ENCODE measurements at places on chromosomes 11 and 22. TPM values are rescaled to one million over a fixed set of nuclear protein-coding genes. Genes with fewer than 3 reads are reported as not detected.
A peak's percentile ranks its signal among the peaks of the same experiment; 100 is the strongest.

- DNase-seq, result no peak
Measured at GRCh38 chr11:10331548-10332289, 26.8 kb downstream of the ADM start.

- no peak for DNase-seq
Measured at GRCh38 chr11:30206249-30206996, 24.4 kb upstream of the FSHB start.

DNA sequence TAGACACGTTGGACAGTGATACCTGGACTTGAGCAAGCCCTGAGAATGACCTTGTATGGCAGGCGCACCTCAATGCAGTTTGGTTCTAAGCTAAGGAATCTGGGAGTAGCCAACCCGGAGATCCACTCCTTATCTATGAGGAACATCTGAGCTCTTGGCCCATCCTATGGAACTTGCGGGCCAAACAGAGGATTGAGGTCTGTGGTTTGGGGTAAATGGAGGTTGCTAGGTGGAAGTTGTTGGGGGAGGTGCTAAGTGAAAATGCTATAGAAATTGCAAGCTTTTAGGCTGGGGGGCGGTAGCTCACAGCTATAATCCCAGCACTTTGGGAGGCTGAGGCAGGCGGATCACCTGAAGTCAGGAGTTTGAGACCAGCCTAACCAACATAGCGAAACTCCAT is 8.9 kb downstream of the GDPD5 start:
- no peak for DNase-seq

DNA sequence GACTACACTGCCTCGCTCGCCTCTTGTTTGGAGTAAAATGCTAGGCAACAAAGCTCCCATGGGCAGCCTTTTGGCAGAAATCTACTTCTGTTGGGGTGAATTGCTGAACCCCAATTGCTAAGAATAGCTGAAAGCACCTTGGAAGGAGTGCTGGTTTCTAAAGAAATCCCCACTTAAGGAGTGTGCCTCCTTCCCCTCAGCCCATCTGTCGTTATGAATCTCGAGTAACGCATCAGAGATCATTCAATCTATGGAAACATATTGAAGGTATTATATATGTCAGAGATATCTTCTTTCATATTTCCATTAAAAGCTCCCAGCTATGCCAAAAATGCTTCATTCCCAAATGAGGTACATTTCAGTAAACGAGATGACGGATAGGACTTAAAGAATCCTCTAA is 229.6 kb upstream of the BLID start:
- DNase-seq, result peak; percentile 50

DNA sequence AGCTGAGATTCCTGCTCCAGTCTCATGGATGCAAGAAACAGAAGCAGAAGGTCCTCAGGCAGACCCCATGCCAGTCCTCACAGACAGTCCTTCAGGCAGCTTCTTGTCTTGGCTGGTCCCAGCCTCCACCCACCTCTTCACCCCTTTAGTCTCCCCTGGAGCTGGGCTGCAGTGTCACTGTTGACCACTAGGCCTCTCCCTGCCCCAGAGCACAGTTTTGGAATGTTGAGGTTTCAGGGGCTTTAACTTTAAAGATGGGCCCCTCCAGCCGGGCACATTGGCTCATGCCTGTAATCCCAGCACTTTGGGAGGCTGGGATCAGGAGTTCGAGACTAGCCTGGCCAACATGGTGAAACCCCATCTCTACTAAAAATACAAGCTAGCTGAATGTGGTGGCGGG is 39.5 kb upstream of the GCAT start:
- no peak for DNase-seq

GRCh38 chr11:66704659-66705360 is 24.2 kb downstream of the SPTBN2 start:
- no peak for DNase-seq

DNA sequence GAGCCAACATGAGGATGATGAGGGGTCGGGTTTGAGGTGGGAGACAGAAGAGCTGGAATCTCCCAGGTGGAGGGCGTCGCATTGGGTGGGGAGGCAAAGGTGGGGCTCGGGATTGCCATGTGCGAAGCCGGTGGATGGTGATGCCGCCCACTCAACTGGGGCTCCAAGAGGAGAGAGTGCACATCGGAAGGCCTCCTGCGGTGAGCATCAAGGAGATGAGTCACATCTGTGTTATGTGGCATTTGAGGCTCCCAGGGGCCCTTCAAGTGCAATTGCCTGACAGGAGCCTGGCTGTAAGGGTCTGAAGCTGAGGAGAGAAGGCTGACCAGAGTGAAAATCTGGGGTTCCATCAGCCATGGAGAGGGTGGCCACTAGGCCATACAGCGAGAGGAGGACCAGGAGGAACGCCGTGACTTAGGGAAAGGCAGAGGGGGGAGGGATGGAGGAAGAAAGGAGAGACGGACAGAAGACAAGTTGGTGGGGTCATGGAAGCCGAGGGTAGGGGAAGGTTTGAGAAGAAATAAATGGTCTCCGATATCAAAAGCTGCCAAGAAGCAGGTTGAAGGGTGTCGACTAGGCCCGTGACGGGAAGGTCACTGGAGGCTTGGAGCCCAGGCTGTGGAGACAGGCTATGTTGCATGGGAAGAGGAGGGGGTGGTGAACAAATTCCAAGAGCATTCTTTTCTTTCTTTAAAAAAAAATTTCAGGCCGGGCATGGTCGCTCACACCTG is 21.3 kb downstream of the RASD2 start:
- DNase-seq, result no peak

DNA sequence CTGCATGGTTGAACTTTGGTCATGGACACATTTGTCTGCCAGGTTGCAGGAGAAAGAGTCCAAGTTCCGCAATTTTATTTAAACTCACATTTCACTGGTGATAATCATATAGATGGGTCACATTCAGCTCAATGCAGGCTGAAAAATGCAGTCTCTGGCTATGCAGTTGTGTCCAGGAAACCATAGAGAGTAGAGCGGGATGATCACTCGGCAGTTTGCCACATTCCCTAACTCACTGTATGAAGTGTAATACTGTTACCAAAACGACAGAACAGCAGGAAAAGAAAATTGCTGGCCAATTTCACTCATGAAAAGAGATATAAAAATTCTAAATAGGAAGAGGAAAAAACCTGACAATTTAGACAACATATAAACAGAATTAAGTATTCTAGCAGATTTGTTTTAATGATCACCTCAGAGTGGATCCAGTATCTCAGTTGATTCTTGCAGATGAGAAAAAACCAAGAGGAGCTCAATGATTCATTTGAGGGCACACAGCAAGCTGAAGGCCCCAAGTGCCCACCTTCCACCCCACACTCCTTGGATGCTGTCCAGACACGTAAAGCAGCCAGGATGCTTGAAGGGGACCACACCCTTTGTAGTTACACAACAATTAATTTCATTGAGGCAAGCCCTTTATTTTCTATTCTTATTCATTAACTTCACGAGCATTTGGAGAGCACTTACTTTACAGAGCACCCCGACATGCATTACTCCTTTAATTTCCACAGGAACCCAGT is 422.3 kb downstream of the SOX6 start:
- DNase-seq, result no peak

GRCh38 chr11:128299132-128299726 is 288.1 kb downstream of the ETS1 start:
- DNase-seq, result peak; percentile 52

DNA sequence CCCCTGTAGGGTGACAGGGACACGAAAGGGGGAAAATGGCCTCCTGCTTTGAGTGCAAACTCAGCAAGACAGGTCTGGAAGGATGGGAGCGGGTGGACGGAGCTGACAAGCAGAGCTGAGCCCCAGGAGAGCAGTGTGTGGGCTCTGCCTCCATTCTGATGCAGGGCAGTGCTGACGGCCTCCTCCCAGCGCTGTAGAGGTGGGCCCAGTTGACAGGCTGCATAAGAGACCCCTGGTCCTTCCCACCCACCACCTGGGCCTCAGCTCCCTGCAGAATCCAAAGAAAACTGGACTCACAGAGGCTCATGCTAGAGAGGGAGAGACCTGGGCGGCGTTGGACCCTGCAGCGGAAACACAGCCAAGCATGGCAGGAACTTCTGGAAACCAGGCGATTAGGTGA is 1113.4 kb downstream of the BRD1 start:
- no peak for DNase-seq

- DNase-seq, result no peak
Measured at GRCh38 chr11:10942620-10943019, 84.8 kb upstream of the ZBED5 start.

GRCh38 chr11:13238879-13239514 is 38.6 kb upstream of the BMAL1 start:
- no peak for DNase-seq

DNA sequence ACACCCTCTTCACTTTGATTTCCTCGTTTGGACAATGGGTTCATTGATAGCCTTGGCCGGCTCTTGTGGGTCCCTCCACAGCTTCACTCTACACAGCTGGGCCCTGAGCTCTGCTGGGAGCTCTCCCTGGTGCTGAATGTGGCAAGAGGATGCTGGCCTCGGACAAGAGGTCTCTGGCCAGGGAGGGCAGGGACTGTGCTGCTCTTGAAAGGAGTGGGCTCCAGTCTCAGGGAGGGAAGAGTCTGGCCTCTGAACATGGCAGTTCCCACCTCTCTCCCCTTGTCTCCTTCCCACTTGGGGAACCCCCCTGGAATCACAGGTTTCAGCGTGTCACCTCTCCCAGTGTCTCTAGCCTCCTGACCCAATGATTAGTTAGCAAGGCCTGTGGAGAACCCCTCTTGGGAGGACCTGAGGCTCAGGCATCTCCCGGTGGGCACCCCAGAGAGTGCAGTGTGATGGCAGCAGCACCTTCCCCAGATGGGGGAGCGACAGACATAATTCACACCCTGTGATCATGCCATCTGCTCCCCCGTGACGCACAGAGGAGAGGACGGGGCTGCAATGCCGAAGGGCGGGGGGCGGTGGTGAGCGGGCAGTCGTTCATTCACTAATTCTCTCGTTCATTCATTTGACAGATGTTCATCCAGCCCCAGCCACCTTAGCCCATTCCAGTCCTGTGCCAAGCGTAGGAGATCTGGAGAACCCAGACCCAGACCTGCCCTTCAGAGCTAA is 2.8 kb upstream of the CABP7 start:
- peak; percentile 79 for DNase-seq

GRCh38 chr11:72208281-72208680 is 8.3 kb upstream of the FOLR2 start:
- DNase-seq, result no peak

- DNase-seq, result no peak
Measured at GRCh38 chr11:110161061-110161460, 67.9 kb downstream of the ZC3H12C start.

GRCh38 chr11:68437927-68438657 is 22.5 kb upstream of the PPP6R3 start:
- no peak for DNase-seq

- peak; percentile 72 for DNase-seq
Measured at GRCh38 chr11:96095884-96096303, 172.0 kb upstream of the MTMR2 start.

- DNase-seq, result no peak
Measured at GRCh38 chr11:43681401-43681942, 934 bp downstream of the HSD17B12 start.

- no peak for DNase-seq
Measured at GRCh38 chr11:2987881-2988861, 4.0 kb downstream of the NAP1L4 start.

GRCh38 chr11:95432714-95433503 is 201.9 kb upstream of the SESN3 start:
- DNase-seq, result no peak

GRCh38 chr11:10496296-10496936 is 41.4 kb downstream of the AMPD3 start:
- DNase-seq, result no peak

GRCh38 chr22:29145321-29146072 is 60.2 kb upstream of the EMID1 start:
- no peak for DNase-seq

- DNase-seq, result peak; percentile 23
Measured at GRCh38 chr22:39622881-39623367, 52.4 kb downstream of the CACNA1I start.

GRCh38 chr11:7637447-7638157 is 35.7 kb downstream of the CYB5R2 start:
- DNase-seq, result no peak

- DNase-seq, result peak; percentile 51
Measured at GRCh38 chr11:122319085-122319484, 203.1 kb upstream of the BLID start.

DNA sequence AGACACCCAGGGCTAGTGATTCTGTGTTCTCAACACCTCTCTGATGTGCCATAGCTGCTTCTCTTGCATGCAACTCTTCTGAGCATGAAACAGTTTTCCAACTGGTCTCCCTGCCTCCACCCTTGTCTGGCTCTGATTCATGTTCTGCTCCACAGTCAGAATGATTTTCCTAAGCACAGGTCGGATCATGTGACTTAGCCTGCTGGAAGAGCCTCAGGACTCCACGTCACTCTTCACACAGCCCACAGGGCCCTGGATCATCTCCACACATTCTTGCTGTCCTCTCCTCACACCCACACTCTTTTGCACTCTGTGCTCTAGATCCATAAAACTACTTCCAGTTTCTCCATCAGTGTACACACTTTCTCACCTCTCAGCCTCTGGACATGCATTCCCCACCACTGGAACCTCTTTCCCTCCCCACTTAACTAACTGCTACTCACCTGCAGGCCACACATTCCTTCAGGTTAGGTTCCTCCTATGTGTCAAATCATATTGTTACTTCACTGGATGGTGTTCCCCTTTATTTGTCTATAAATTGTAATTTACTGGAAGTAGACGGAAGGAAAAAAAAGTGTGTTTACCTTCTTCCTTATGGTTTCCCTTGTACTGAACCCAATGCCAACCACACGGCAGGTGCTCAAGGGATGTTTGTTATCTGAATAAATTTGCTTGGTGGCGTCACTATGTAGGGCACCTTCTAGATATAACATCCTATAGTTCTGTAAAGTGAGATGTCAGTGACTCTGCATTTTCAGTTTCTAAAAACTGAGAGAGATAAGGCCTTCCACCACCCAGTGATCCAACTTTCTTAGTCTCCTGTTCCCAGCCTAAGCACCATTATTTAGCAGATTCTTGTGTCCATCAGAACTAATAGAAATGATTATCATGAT is 133.7 kb downstream of the ETS1 start:
- DNase-seq, result peak; percentile 93

- no peak for DNase-seq
Measured at GRCh38 chr11:116693593-116694348, 79.0 kb downstream of the BUD13 start.

GRCh38 chr22:30202531-30203006 is 44.0 kb downstream of the LIF start:
- peak; percentile 36 for DNase-seq

TRIM49C gene
- total RNA-seq, result 1.9 TPM

CARD10 gene
- 5.5 TPM for total RNA-seq

PRODH gene
- 4.6 TPM for total RNA-seq

POU2AF3 gene
- not detected for total RNA-seq

OR4D5 gene
- 7.2 TPM for total RNA-seq

CHADL gene
- 1.9 TPM for total RNA-seq

CALCA gene
- not detected for total RNA-seq

GSTT2 gene
- total RNA-seq, result not detected

NAV2 gene
- 14.7 TPM for total RNA-seq
